HT-29 (cell line): ENCODE measurements at places on chromosomes 3 and 15. TPM values are rescaled to one million over a fixed set of nuclear protein-coding genes. Genes with fewer than 3 reads are reported as not detected.

The IL16 gene
- not detected in 2 replicates for total RNA-seq

The ZNF385D gene
- not detected in 2 replicates for total RNA-seq

The CIAO2A gene
- 137 and 147 TPM in 2 replicates for total RNA-seq

The PIGX gene
- total RNA-seq = 16.7 and 19.7 TPM in 2 replicates

The NOX5 gene
- total RNA-seq = not detected in 2 replicates

The COL8A1 gene
- 0.13 TPM in 1 of 2 replicates, not detected in the other for total RNA-seq

The CLDN16 gene
- total RNA-seq = not detected in 2 replicates

The STRA6 gene
- total RNA-seq = 14.3 and 14.7 TPM in 2 replicates

The IL12A gene
- 0.34 TPM in 1 of 2 replicates, not detected in the other for total RNA-seq

The TXNRD3 gene
- total RNA-seq = 3.2 and 4.5 TPM in 2 replicates

The ZNF620 gene
- total RNA-seq = 2.1 and 2.8 TPM in 2 replicates

The LDHAL6B gene
- not detected in 2 replicates for total RNA-seq

The SRGAP3 gene
- total RNA-seq = 0.20 and 0.21 TPM in 2 replicates

The GCNT3 gene
- total RNA-seq = 154 and 164 TPM in 2 replicates

The RBP2 gene
- total RNA-seq = not detected in 2 replicates

The PIK3R4 gene
- total RNA-seq = 28.7 and 37.4 TPM in 2 replicates

The C2CD4A gene
- total RNA-seq = 0.10 and 0.58 TPM in 2 replicates

The CCR2 gene
- total RNA-seq = not detected in 2 replicates

The FILIP1L gene
- 1.2 and 1.8 TPM in 2 replicates for total RNA-seq

The NMNAT3 gene
- 0.42 and 0.46 TPM in 2 replicates for total RNA-seq

The MAPKBP1 gene
- total RNA-seq = 13.1 and 15.4 TPM in 2 replicates

The CLCN2 gene
- total RNA-seq = 59.4 and 64.0 TPM in 2 replicates

The CCDC54 gene
- not detected in 2 replicates for total RNA-seq

The CAMK2N2 gene
- total RNA-seq = 0.13 TPM in 1 of 2 replicates, not detected in the other

The CACNA2D2 gene
- 0.33 and 0.42 TPM in 2 replicates for total RNA-seq

The GHSR gene
- total RNA-seq = not detected in 2 replicates

The GOLGA8F gene
- 0.03 TPM in 1 of 2 replicates, not detected in the other for total RNA-seq

The COMMD2 gene
- total RNA-seq = 28.4 and 30.0 TPM in 2 replicates

The IL17RD gene
- total RNA-seq = 0.10 and 0.13 TPM in 2 replicates

The USP50 gene
- not detected in 2 replicates for total RNA-seq

The ST8SIA2 gene
- total RNA-seq = not detected in 2 replicates

The LHFPL4 gene
- total RNA-seq = not detected in 2 replicates

The CD96 gene
- not detected in 2 replicates for total RNA-seq

The REC114 gene
- not detected in 2 replicates for total RNA-seq

The TMC3 gene
- not detected in 2 replicates for total RNA-seq

The COLQ gene
- not detected in 2 replicates for total RNA-seq

The TMEM158 gene
- total RNA-seq = 0.15 and 2.0 TPM in 2 replicates

The GOLGA6A gene
- not detected in 2 replicates for total RNA-seq

The GOLGA8J gene
- total RNA-seq = not detected in 2 replicates

The PLSCR4 gene
- 0.97 and 2.2 TPM in 2 replicates for total RNA-seq

The EXD1 gene
- total RNA-seq = not detected in 2 replicates

The MESP1 gene
- 0.23 and 0.71 TPM in 2 replicates for total RNA-seq

The FBXL2 gene
- not detected in 2 replicates for total RNA-seq

The COX17 gene
- total RNA-seq = 107 and 118 TPM in 2 replicates

The SH2D7 gene
- 0.05 TPM in 1 of 2 replicates, not detected in the other for total RNA-seq

The ROBO2 gene
- 0.55 and 2.8 TPM in 2 replicates for total RNA-seq

The SCN11A gene
- not detected in 2 replicates for total RNA-seq
